Anterior cingulate cortex (tissue), 58 donors: ENCODE measurements at places on chromosomes 6 and 20.

GRCh38 chr6:137536104-137536773 lies 42.0 kb upstream of the OLIG3 start:
- DNase-seq = no peak

DNA sequence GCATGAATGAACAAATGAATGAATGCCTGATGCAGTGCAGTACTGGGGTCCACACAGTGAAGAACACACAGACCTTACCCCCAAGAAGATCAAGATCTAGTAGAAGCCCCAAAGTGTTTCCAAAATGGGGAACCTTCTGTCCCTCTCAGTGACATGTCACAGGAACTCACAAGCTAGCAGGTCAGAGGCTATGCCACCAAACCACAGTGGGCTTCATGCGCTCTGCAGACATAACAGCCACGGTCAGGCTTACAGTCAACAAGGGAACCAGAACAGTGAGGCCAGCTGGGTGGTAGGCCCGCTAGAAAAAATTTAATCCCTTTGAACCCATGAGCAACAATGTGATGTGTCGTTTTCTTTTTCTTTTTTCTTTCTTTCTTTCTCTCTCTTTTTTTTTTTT lies 20.2 kb upstream of the ARFGEF2 start:
- no peak for DNase-seq

- DNase-seq = no peak
These were observed 69.7 kb downstream of the DLL1 start for GRCh38 chr6:170221052-170221752.

- no peak for DNase-seq
These were observed 45.4 kb upstream of the NKX2-2 start for GRCh38 chr20:21559305-21559704.

DNA sequence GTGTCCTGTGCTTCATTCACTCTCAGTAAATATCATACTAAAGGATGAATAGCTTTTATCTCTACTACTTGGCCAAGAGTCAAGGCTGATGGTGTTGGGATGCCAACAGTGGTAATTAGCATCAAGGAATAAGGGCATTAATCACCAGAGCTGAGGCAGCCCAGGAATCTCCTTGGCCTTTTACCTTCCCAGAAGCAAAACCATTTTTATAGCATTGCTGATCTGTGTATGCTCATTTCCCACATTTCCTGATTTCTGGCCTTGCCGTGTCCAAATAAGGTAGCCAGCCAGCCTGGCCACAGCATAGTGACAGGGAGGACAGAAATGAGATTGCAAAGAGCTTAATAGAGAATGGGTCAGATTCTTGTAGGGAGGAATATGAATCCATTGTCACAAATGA lies 76.7 kb upstream of the FOXO3 start:
- DNase-seq = no peak

DNA sequence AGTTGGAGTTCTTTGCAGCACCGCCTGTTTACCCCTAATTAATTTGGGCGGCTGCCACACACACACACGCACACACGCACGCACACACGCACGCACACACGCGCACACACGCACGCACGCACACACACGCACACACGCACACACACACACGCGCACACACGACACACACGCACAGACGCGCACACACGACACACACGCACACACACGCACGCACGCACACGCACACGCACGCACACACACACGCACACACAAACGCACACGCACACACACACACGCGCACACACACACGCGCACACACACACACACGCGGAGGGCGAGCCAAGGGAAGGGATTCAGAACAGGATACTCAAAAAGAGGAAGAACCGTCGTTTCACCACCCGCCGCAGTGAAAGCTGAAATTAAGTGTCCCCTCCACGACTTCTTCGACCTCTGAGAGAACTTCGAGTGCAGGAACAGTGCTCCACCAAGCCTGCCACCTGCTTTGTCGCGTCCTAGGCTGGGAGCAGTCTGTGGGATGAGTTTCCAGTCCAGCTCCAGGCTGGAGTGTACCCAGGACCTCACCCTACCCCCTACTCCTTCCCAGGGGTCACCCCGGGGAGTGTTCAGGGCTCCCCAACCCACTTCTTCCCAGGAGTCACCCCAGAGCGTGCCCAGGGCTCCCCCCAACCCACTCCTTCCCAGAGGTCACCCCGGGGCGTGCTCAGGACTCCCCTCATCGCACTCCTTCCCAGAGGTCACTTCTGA lies 1.1 kb downstream of the RNASET2 start:
- DNase-seq = no peak

DNA sequence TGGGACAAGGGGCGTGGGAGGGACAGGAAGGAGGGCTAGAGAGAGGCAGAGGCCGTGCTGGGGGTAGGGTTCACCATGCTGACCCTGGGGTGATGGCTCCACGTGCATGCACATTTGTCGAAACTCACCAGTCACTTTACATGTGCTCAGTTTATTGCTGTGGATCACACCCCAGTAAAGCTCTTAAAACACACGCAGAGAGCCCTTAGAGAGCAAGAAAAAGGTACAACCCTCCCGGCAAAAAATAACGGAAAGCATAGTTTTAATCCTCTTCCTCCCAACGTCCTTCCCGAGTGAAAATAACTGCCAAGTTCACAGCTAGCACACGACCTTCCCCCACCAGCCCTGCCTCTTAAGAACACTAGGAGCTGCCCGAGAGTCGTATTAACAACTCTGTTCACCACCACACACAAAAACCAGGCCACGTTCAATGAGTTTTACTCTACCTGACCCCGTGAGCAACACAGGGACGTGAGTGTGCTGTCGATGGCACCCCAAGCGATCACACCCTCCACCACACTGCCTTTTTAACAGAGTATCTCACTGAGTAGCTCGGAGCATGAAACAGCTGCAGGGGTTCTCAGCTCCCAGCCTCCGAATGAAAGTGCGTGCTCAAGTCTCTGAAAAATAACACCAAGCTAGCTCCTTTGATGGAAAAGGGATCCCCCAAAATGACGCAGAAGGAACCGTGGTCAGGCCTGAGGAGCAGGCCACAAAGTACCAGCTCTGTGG lies 39.7 kb downstream of the TAF4 start:
- peak; percentile 31 for DNase-seq

GRCh38 chr6:36546920-36547645 lies at the start of gene STK38:
TSS of gene STK38 (minus strand) at chr6:36547479. CDS start at chr6:36540202, 7,277 bp downstream.
- peak; percentile 40 for DNase-seq
